ENCODE measurements at places on chromosomes 12 and 14.
A peak's percentile ranks its signal among the peaks of the same experiment; 100 is the strongest.

DNA sequence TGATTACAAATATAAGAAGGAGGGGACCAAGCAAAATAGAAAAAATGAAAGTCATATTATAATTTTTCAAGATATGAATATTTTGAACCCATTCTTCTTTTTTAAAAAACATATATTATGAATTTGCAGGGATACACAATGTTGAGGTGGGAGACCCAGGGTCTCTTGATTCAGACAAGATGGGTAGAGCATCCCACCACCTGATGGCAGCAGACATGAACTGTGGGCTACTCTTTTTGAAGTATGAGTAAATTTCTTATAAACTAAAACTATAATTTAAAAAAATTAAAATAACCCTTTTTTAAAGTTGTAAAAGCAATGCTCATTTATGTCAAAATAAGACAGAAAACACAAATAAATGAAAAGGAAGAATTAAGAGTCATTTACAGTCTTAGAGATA, 202.7 kb upstream of the PRICKLE1 start:
- H3K4me3 ChIP-seq, result no peak overlapping the region
- DNase-seq, result no peak
- peaks cover 7% of the 10 kb centered on the region for H3K27me3 ChIP-seq
- H3K36me3 ChIP-seq, result no peaks in the 10 kb centered on the region
- peaks cover 28% of the 10 kb centered on the region for H3K4me1 ChIP-seq

DNA sequence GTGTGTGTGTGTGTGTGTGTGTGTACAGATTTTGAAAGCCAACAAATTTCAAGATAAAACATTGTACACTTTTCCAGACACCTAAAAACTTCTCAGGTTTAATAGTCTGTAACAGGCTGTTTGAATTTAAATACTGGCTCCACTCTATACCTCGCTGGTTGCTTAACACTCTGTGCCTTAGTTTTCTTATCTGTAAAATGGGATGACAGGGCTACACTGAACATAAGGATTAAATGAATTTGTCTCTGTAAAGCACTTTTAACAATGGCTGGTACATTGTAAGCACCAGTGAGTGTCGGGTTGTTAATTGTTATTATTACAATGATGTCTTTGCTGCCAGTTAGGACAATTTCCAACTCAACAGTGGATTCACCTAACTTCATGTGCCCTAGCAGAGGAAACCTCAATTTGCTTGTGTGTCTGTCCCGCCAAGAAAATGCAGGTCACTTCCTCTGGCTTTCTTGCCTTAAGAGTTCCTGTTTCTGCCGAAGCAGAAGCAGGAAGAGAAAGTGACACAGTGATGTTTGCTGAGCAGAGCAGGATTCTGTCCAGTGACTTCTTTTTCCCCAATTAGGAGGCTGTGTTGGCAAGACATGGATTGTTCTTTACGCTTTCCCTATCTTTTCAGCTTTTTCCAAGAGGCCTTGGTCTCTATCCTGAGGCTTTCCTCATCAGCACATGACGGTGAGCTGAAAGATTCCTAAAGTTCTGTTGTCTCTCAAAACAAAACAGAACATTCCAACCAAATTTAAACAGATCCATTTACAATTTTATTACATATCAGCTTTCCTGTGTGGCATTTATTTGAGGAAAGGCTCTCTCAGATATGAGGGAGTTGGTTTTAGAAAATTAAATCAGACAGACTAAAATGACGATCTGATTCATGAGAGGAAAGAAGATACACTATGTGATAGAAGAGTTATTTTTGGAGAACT, 154.1 kb upstream of the ATP2B1 start:
- no peaks in the 10 kb centered on the region for H3K36me3 ChIP-seq
- H3K4me3 ChIP-seq, result no peak overlapping the region
- no peaks in the 10 kb centered on the region for H3K27me3 ChIP-seq
- no peak for DNase-seq
- peaks cover 26% of the 10 kb centered on the region for H3K4me1 ChIP-seq

DNA sequence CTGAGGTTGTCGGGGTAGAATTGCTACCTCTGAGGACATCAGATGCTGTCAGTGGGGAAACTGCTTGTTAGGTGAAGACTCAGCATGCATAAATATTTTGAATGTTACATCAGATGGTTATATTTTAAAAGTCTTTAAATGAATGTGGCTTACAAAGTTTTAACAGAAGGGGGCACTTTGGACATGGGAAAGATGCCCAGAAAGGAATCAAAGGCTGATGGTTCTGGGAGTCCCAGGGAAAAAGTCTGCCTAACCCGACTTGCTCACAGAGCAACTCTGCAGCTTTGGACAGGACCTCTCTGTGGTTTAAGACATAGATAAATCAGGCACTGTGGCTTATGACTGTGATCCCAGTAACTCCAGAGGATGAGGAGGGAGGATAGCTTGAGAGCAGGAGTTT, 474.9 kb downstream of the ATP23 start:
- no peak overlapping the region for H3K4me3 ChIP-seq
- H3K27me3 ChIP-seq, result no peaks in the 10 kb centered on the region
- DNase-seq, result no peak
- no peaks in the 10 kb centered on the region for H3K36me3 ChIP-seq
- peak overlapping the region; percentile 17 for H3K27ac ChIP-seq
- peaks cover 44% of the 10 kb centered on the region for H3K4me1 ChIP-seq

DNA sequence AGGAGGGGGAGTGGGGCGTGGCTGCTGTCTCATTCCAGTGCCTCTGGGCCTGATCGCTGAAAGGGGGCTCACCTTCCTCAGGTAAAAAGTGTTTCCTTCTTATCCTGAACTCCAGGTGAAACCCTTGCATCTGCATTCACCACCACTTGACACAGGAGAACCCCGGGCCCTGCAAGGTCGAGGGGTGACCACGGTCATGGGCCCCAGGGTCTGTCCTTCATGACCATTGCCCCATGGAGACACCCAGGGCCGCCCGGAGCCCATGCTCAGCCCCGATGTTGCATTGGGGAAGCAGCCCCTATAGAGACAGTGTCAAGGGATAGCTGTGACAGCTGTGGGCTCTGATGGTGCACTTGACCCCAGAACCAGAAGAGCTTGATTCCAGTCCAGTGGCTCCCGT, 34.4 kb upstream of the DYNC1H1 start:
- no peaks in the 10 kb centered on the region for H3K36me3 ChIP-seq
- H3K27ac ChIP-seq, result no peak overlapping the region
- peaks cover 4% of the 10 kb centered on the region for H3K4me1 ChIP-seq
- DNase-seq, result no peak
- H3K27me3 ChIP-seq, result no peaks in the 10 kb centered on the region
- H3K4me3 ChIP-seq, result no peak overlapping the region

- H3K27me3 ChIP-seq, result no peaks in the 10 kb centered on the region
- no peak overlapping the region for H3K27ac ChIP-seq
- H3K4me3 ChIP-seq, result no peak overlapping the region
- no peak for DNase-seq
- no peaks in the 10 kb centered on the region for H3K4me1 ChIP-seq
- H3K36me3 ChIP-seq, result no peaks in the 10 kb centered on the region
Observed at GRCh38 chr14:41830714-41831406, 224.2 kb downstream of the LRFN5 start.

DNA sequence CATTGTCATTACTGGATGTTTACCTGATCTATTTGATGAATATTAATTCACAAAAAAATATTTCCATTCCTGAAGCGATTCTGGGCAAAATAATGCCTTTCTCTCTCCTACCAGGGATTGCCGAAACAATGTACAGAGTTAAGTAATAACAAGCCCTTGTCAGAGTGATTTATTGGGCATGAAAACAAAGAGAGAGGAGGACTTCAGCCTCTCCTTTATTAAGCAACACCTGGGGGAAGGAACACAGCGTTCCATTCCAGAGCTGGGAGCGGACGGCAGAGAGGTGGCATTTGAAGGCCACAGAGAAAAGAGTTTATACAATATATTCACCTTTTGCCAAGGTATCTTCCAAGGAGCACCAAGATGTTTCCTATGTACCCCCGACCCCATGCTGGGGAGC, 165.8 kb downstream of the KSR2 start:
- peaks cover 5% of the 10 kb centered on the region for H3K4me1 ChIP-seq
- H3K4me3 ChIP-seq, result peak overlapping the region; percentile 84
- H3K27me3 ChIP-seq, result peaks cover 12% of the 10 kb centered on the region

GRCh38 chr12:95574799-95575452, 23.6 kb upstream of the USP44 start:
- H3K4me1 ChIP-seq, result no peaks in the 10 kb centered on the region
- H3K4me3 ChIP-seq, result no peak overlapping the region
- DNase-seq, result no peak

DNA sequence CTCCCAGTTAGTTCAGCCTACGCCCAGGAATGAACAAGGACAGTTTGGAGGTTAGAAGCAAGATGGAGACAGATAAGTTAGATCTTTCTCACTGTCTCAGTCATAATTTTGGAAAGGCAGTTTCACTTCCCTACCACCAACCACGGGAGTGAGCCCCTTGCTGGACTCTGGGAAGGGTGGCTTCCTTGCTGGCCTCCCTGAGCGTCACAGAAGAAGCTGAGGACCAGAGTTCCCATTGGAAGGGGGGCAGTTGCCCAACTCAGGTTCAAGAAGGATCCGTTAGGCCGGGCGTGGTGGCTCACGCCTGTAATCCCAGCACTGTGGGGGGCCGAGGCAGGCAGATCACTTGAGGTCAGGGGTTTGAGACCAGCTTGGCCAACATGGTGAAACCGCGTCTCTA, 106.2 kb upstream of the MAX start:
- H3K36me3 ChIP-seq, result no peaks in the 10 kb centered on the region
- no peak overlapping the region for H3K4me3 ChIP-seq
- H3K27me3 ChIP-seq, result no peaks in the 10 kb centered on the region
- DNase-seq, result no peak
- no peak overlapping the region for H3K27ac ChIP-seq

- H3K27ac ChIP-seq, result no peak overlapping the region
- no peaks in the 10 kb centered on the region for H3K4me1 ChIP-seq
- no peak overlapping the region for H3K4me3 ChIP-seq
- DNase-seq, result no peak
Observed at GRCh38 chr12:103626498-103626897, 39.4 kb downstream of the STAB2 start.

DNA sequence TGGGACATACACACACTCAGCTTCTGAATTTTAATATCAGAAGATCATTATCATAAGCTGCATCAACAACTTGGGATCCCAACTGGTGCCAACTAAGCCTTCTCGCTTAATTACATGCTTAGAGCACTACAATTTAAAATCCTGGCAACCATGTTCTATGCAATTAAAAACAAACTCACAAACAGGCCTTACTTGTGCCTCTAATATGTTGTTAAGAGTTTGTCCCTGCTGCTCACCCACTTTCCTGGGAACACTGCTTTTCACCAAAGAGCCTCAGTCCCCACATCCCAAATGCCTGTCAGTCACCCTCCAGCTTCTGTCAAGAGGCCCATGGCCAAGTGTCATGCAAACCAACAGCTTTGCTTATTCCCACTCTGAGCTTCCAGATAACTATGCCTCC, 69.7 kb downstream of the TTC9 start:
- no peak for DNase-seq
- no peak overlapping the region for H3K27ac ChIP-seq
- no peaks in the 10 kb centered on the region for H3K27me3 ChIP-seq
- H3K36me3 ChIP-seq, result no peaks in the 10 kb centered on the region
- H3K4me1 ChIP-seq, result peaks cover 14% of the 10 kb centered on the region

GRCh38 chr14:72742838-72743195, 151.1 kb downstream of the DPF3 start:
- H3K4me1 ChIP-seq, result peaks cover 9% of the 10 kb centered on the region
- peaks cover 29% of the 10 kb centered on the region for H3K27me3 ChIP-seq
- no peak overlapping the region for H3K4me3 ChIP-seq

GRCh38 chr14:44785096-44785495, 176.7 kb downstream of the KLHL28 start:
- H3K4me3 ChIP-seq, result no peak overlapping the region
- DNase-seq, result no peak
- no peak overlapping the region for H3K27ac ChIP-seq

GRCh38 chr12:48965298-48965838, 6.2 kb downstream of the WNT10B start:
- H3K4me3 ChIP-seq, result no peak overlapping the region
- H3K36me3 ChIP-seq, result no peaks in the 10 kb centered on the region
- no peak overlapping the region for H3K27ac ChIP-seq
